ENCODE measurements at places on chromosomes 6 and 20.

DNA sequence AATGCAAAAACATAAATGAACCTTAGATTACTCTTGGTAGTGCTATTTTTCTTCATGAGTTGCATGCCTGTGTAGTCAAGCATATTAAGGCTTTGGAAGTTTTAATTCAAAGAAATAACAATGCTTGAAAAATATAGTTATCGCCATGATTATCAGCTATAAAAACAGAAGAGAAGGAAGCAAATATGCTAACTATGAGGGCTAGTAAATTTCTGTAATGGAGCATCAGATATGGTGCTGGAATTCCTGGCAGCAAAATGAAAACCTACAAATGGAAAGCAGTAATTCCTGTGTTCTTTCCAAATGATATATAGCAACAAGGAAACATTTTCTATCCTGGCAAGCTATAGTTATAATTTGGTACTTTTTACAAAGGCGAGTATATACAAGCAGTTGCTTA lies 29.7 kb downstream of the DOP1A start:
- DNase-seq = no peak

- no peak for DNase-seq
Measured at GRCh38 chr6:56725254-56725653, 82.6 kb upstream of the DST start.

- DNase-seq = no peak
Measured at GRCh38 chr6:37942606-37943376, 123.3 kb downstream of the ZFAND3 start.

DNA sequence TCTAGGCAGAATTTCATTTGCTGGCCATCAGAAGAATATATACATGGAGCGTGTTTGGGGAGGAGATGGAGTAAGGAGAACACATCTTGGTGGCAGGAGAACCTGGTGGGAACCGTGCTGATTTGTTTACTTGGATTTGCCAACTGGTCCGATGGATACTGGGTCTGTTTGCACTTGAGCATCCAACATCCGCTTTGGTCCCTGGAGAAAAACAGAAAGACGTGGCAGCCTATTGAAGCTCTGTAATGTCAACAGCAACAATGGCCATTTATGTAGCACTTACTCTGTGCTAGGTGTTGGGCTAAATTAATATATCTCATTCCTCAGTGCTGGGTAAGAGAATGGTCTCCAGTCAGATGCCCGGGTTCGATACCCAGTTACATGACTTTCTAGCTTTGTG lies 125.6 kb downstream of the BCAS1 start:
- DNase-seq = no peak

DNA sequence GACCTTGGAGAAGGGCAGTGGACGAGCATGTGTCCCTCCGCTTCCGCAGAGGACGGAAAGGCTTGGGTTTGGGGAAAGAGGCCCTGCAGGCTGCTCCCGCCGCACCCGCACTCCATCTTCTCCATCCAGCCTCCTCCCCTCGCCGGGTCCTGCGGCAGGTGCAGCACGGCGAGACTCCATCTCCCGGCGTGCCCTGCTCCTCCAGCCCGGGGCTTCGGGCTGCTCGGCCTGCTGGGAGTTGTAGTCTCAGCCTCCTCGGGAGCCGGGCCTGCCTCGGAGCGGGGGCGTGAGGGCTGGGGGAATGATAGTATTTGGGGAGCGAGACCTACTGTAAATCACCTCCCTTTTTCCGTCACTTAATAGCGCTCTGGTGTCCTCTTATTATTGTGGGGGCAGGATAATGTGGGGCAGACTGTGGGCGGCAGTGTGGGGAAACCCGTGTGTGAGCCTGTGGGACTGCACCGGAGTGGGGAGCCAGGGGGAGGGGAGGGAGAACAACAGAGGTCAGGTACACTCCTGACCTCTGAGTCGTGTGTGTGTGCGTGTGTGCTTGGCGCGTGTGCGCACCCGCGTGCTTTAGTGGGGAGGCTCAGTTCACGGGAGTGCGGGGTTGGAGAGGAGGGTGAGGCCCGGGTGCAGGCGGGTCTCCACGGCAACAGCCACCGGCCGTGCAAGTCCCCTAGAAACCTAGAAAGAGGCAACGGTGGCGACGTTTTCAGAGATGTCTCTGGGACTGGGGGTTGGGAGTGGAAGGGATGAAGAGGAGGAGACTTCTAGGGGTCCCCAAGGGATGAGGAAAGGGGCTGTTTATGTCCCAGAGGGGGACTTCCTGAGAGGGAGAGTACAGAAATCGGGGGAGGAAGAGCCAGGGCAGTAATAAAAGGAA lies 4.1 kb downstream of the TTBK1 start:
- peak; percentile 81 for DNase-seq

DNA sequence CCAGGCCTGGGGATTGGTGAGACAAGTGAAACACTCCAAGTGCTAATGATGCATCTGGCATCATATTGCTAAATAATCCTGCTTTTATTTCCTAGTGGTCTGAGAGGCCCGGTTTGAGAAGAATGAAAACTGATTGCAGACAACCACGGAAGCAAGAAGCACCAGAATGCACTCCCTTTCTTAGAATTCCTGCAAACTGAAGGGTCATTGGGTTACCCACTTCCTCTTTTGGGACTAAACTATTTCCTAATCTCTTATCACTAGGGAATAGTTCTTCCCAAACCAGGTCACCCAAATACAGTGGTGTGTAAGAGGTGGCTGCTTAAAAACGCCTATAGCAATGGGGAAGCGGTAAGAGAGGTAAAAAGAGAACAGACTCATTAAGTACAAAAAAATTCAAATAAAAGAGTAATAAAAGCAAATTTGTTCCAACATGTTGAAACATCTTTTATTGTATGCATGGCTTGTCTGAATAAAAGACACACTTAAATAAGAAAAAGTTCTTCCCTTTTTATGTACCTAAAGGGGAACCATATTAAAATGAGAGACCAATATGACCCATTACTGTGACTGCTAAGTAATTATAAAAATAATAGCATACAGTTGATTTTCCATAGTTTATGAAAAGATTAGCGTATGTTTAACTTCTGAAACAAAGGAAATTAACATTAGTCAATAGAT lies 125.8 kb downstream of the MYB start:
- DNase-seq = no peak

DNA sequence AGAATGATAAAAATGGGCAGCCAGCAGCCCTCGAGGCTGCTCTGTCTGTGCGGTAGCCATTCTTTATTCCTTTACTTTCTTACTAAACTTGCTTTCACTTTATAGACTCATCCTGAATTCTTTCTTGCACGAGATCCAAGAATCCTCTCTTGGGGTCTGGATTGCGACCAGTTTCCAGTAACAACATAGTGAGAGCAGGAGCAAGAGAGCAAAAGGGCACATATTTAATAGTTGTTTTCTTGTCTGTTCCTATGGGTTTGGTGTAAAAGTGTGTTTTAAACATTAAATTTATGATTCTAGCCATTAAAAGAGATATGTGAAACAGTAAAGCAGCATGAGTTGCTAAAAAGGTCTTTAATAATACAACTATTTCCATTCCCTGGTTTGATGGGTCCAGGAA lies 78.8 kb upstream of the OPRM1 start:
- no peak for DNase-seq

DNA sequence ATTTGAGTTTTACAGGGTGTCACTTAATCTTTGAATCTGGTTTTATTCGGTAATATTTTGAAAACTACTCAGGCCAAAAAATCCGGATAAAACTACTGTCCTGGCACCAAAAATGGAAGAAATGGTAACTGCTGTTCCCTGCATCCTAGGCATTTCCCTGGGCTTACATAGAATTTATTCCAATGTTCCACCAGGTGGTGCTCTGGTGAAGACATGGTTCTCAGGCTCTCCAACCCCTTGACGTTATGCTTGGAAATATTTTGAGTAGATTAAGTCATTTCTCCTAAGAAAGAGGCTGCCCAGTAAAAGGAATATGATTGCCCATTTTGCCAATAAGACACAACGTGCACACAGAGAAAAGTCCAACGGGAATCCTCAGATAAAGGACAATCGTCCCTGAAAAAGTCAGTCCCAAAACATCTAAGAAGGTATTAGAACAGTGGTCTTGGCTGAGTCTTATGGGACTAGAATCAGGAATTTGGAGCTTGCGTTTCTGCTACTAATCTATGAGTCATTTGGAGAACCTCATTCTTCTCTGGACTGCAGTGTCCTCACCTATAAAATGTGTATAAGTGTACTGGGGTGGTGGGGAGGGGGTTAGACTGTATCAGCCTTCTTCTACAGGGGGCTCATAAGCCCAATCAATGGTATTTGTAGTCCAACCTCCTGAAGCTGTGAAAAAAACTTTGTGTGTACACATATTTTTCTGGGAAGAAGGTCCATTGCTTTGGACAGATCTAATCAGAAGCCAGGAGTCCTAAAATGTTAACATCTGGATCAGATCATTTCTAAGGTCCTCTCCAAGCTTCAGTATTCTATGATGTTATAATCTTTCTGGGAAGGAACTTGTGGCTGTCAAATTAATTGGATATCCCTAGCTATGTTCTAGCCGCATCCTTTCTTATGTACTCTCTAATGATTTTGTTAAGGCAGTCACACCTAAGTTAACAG lies 131.0 kb upstream of the BMP2 start:
- DNase-seq = peak; percentile 75

GRCh38 chr6:73086726-73087125 lies 138.6 kb downstream of the KHDC1L start:
- DNase-seq = no peak

DNA sequence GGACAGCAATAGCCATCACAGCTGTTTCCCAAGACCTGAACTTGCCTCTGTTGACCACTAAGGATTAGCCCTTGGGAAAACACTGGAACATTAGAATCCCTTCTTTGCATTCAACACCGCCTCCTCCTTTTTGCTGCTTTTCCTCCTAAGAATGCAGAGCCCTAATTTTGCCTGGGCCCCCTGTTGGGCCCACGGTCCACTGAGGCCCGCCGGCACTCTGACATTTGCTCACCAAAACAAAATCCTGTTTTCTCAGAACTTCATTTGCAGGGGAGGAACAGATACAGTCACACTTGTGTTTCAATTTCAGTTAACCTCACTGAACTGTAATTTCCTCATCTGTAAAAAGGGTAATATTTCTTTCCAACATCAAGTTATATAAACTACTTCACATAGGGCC lies 116.0 kb upstream of the JARID2 start:
- no peak for DNase-seq

All from RWPE1 (cell line).